ENCODE measurements at places on chromosomes 5 and 9. TPM values are rescaled to one million over a fixed set of nuclear protein-coding genes. Genes with fewer than 3 reads are reported as not detected.

Gene GPR150
- total RNA-seq = not detected

Gene SLC24A2
- not detected for total RNA-seq

Gene UGT3A1
- not detected for total RNA-seq

Gene PCDHAC1
- total RNA-seq = 0.51 TPM

Gene LRRC19
- total RNA-seq = not detected

Gene GAS1
- 44.4 TPM for total RNA-seq

Gene PGGT1B
- total RNA-seq = 4.3 TPM

GRCh38 chr9:1238407-1238806, 188.2 kb downstream of the DMRT2 start:
- DNase-seq = no peak
- no peak overlapping the region for H3K4me3 ChIP-seq
- H3K27ac ChIP-seq = no peak overlapping the region

- DNase-seq = no peak
- H3K36me3 ChIP-seq = no peaks in the 10 kb centered on the region
Observed at GRCh38 chr9:3576328-3576727, 50.5 kb upstream of the RFX3 start.

DNA sequence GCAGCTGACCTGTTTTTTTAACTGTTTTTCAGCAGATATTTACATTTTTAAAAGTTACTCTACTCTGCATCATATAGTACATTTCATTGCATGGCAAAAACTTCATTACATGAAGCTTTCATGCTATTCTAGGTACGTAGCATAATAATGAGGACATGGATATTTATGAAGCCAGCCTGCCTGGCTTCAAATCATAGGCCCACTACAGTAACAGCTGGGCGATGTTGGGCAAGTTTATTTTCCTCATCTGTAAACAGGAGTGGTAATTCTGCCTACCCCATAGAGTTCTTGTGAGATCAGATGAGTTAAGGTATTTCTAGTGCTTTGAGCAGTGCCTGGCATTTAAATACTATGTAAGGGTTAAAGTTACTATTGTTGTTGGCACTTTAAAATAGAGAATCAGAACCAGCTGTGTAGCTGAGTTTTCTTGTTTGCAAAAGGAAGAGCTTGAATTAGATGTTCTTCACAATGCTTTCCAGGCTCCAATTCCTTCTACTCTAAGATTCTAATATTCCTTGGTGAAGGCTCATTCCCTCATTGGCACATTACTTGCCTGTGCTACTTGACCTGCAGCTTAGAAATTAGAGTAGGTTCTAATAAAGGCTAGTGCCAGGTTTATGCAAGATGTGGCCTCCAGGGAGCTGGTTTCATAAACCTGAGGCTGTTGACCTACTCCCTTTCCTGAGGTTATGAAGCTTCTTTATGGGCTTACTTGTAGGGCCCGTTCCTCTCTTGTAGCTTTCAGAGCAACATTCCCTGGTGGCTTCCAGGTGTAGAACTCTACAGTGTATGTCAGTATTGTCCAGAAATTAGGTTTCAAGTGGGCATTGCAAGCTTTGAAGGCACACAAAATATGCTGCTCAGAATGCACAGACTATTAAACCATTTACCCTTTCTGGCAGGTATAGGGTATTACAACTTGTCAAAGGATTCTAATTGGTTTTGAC, 14.5 kb downstream of the ANP32B start:
- DNase-seq = no peak
- no peak overlapping the region for H3K27ac ChIP-seq
- peaks cover 34% of the 10 kb centered on the region for H3K36me3 ChIP-seq
- H3K4me3 ChIP-seq = no peak overlapping the region
- peaks cover 16% of the 10 kb centered on the region for H3K4me1 ChIP-seq

DNA sequence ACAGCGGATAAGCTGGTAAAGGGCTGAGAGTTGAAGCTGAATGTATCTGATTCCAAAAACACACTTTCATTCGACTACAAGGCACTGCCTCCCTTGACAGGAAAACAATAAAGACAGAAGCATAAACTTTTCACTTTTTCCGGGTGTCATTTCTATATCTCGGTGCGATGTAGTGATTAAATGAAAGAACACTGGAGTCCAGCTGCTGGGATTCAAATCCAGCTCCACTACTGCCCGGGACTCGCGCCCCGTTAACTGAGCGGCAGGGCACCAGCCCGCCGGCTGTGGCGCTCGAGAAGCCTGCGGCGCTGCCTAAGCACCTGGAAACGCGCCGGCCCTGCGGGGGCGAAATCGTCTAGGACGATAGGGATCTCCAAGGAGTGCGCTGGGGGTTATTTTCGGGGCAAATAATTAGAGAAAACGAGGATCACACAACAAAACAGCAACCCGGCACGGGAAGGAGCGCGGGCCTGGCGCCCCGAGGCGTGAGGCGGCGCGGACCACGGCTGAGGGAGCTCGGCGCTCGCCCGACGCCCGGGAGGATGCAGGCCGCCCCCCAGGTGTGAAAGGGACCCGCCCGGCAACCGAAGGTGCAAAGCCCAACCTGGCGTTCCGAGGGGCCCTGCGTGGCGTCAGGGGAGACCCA, 837 bp downstream of the UIMC1 start:
- H3K36me3 ChIP-seq = no peaks in the 10 kb centered on the region
- peak; percentile 68 for DNase-seq
- H3K27ac ChIP-seq = peak overlapping the region; percentile 95
- peak overlapping the region; percentile 85 for H3K4me3 ChIP-seq

DNA sequence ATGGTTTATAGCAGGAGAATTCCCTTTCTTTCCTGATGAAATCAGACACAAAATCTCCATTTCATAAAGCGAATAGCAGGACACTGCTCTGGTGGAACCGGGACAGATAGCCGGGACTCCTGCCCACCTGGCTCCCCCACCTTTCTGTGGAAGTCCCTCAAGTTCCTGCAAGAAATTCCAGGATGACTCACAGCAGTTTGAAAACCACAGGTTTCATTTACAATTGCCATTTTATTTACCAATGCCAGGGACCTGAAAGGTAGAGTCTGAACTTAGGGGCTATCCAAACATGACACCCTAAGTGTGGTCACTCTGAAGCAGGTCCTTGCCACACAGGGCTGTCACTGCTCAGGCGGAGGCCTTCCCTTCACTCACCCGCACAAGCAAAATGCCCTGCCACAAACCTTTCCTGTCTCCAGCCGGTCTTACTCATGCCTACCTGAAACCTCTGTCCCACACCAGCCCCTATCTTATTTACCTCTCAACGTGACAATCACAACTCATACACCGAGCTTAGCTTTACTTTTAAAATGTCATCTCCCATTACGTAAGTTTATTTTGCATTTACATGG, 63.3 kb upstream of the TAF1L start:
- H3K4me3 ChIP-seq = no peak overlapping the region
- no peak overlapping the region for H3K27ac ChIP-seq
- no peak for DNase-seq
- no peaks in the 10 kb centered on the region for H3K36me3 ChIP-seq
- H3K4me1 ChIP-seq = no peaks in the 10 kb centered on the region
- no peaks in the 10 kb centered on the region for H3K27me3 ChIP-seq

- no peaks in the 10 kb centered on the region for H3K4me1 ChIP-seq
- no peak overlapping the region for H3K4me3 ChIP-seq
- H3K27ac ChIP-seq = no peak overlapping the region
- DNase-seq = no peak
- H3K36me3 ChIP-seq = no peaks in the 10 kb centered on the region
Observed at GRCh38 chr5:96637196-96637595, 25.0 kb upstream of the CAST start.

- H3K27me3 ChIP-seq = no peaks in the 10 kb centered on the region
- H3K4me1 ChIP-seq = peaks cover 23% of the 10 kb centered on the region
- peak overlapping the region; percentile 48 for H3K27ac ChIP-seq
- no peaks in the 10 kb centered on the region for H3K36me3 ChIP-seq
- H3K4me3 ChIP-seq = no peak overlapping the region
Observed at GRCh38 chr9:81371824-81372223, 317.5 kb downstream of the TLE1 start.

GRCh38 chr5:78758169-78758839, 109.7 kb upstream of the LHFPL2 start:
- no peak for DNase-seq
- H3K36me3 ChIP-seq = no peaks in the 10 kb centered on the region
- H3K27me3 ChIP-seq = no peaks in the 10 kb centered on the region
- H3K4me3 ChIP-seq = no peak overlapping the region

GRCh38 chr5:139120521-139120920, 77.6 kb downstream of the SIL1 start:
- H3K36me3 ChIP-seq = peaks cover 19% of the 10 kb centered on the region
- no peak for DNase-seq
- H3K4me1 ChIP-seq = no peaks in the 10 kb centered on the region
- no peak overlapping the region for H3K27ac ChIP-seq
- no peak overlapping the region for H3K4me3 ChIP-seq

- H3K36me3 ChIP-seq = no peaks in the 10 kb centered on the region
- H3K4me1 ChIP-seq = no peaks in the 10 kb centered on the region
- DNase-seq = no peak
- H3K4me3 ChIP-seq = no peak overlapping the region
- H3K27me3 ChIP-seq = no peaks in the 10 kb centered on the region
- no peak overlapping the region for H3K27ac ChIP-seq
Observed at GRCh38 chr5:181151146-181151545, 3.8 kb downstream of the OR2V2 start.

DNA sequence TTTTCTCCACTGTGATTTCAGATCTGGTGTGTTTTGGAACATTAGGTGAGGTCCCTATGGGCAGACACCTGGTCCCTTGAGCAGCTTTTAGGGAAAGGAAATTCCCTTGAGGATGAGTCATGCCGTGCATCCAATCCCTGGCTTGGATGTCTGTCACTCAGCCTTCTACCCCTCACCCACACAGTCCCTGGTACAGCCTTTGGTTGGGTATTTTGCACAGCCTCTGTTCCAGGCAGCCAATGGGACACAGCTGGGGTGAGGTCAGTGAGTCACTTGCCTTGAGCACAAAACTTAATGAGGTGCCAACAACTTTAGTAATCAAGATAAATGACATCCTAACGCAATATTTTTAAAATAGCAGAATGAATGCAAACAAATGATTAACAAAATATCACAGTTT, 22.7 kb upstream of the SVEP1 start:
- H3K4me1 ChIP-seq = no peaks in the 10 kb centered on the region
- no peaks in the 10 kb centered on the region for H3K27me3 ChIP-seq
- no peaks in the 10 kb centered on the region for H3K36me3 ChIP-seq
- no peak overlapping the region for H3K4me3 ChIP-seq
- H3K27ac ChIP-seq = no peak overlapping the region
- DNase-seq = no peak

DNA sequence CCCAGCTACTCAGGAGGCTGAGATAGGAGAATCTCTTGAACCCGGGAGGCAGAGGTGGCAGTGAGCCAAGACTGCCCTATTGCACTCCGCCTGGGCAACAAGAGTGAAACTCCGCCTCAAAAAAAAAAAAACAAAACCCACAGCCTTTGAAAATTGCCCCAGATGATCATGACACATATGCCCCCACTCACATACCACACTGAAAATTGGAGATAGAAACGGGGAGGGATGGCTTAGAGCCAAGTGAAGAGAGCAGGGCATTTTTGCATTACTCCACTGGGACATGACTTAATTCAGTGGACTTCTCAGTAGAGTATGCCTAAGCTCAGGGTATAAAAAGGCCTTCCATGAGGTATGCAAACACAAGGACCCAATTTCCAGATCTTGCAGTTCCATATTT, 309.3 kb downstream of the BNC2 start:
- no peaks in the 10 kb centered on the region for H3K27me3 ChIP-seq
- H3K4me3 ChIP-seq = no peak overlapping the region
- H3K27ac ChIP-seq = no peak overlapping the region
- DNase-seq = no peak
- H3K36me3 ChIP-seq = no peaks in the 10 kb centered on the region

DNA sequence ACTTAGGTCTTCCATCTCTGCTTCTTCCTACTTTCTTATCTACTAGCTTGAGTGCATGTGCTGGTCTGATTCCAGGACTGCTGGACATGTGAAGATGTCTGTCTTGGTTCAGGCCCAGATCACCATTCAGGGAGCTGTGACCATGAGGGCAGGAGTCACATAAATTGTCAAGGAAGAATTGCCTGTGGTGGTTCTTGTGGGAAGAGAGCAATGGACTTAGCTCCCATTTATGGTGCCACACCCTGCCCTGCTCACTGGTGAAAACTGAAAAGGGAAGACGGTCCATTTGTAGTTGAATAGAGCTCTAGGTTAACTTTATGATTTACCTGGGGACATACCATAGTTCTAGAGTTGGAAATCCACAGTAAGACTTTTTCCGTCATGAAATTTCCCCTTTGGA, 244.3 kb upstream of the ZNF608 start:
- H3K4me1 ChIP-seq = no peaks in the 10 kb centered on the region
- H3K4me3 ChIP-seq = no peak overlapping the region
- H3K27me3 ChIP-seq = no peaks in the 10 kb centered on the region
- no peak for DNase-seq

- no peaks in the 10 kb centered on the region for H3K27me3 ChIP-seq
- peak overlapping the region; percentile 86 for H3K27ac ChIP-seq
- H3K4me3 ChIP-seq = peak overlapping the region; percentile 52
- no peaks in the 10 kb centered on the region for H3K36me3 ChIP-seq
Observed at GRCh38 chr9:72305707-72306106, 59.3 kb downstream of the ZFAND5 start.
